SHP77 treated with DMSO at 0.1 percent for 48 hours (cell line): ENCODE measurements at places on chromosomes 6 and 20.

DNA sequence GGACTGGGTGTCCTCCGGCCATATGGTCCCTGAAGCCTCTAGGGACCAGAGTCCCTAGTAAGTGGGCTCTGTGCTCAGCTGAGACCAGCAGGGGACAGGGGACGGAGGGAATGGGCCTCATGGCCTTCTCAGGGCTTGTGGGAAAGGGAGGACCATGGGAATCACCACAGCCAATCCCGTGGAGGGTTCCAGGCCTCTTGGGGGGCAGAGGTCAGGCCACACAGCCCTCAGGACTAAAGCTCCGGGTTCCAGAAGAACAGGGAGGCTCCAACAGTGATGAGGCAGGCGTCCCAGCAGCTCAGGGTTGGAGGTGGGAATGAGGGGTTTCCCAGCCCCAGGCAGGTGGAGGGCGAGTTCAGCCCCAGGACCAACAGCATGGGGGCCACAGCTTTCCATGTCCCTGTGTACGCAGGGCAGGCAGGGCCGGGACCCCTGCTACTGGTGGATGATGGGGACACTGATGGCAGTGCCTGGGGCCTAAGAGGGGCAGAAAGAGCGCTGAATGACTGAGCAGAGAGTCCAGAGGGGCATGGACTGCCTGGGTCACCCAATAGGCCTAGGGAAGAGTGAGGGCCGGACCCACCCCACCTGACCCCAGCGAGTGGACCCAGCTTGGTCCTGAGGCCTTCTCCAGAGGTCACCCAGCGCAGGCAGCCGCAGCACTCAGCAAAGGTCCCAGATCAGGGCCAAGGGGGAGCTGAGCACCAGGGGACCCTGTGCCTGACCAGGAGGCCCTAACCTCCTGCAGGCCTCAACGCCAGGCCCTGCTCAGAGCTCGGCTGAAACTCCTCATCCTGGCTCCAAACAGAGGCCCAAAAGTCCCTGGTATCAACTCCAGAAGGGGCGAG, 8.8 kb downstream of the MYL9 start:
- DNase-seq = no peak

- no peak for DNase-seq
These were observed 63.8 kb downstream of the NPEPL1 start for GRCh38 chr20:58756450-58756775.

- DNase-seq = no peak
These were observed 12.0 kb downstream of the ZFP64 start for GRCh38 chr20:52179331-52180179.

GRCh38 chr20:24060851-24061590, 72.4 kb upstream of the GGTLC1 start:
- no peak for DNase-seq

GRCh38 chr20:46798430-46798829, 89.0 kb downstream of the SLC2A10 start:
- DNase-seq = no peak

GRCh38 chr6:48765352-48765961, 654.5 kb upstream of the PTCHD4 start:
- DNase-seq = peak; percentile 42

DNA sequence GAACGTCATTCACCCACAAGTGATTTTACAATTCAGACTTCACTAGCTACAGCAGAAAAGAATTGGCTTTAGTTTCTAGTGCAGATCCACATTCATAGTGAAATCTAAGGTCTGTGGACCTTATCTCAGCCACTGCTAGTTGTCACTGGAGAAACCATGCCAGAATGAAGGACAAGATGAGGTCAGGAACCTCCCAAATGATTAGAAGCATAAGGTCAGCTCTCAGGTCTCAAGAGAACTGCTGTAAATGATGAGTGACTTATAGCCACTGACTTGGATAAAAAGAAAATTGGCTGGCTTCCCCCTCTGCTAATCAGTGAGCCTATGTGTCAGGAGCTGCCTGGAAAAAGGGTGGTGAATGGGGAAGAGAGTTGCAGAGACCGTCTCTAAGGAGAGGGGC, 265.3 kb upstream of the BMP2 start:
- DNase-seq = no peak

DNA sequence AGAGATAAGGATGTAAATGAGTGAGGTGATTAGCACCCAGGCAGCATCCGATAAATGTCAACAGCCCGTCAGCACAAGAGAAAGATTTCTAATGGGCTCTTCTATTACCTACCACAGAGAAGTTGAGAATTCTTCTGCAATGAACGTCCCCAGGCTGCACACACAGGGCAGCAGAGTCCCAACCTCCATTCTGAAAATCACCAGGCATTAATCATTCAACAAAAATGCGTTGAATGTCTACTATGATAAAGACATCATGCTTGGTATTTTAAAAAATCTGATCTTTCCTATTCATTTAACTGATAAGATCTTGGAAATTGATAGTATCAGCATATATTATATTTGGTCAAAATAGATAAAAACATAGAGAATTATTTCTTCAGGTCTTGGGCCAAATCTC, 59.5 kb upstream of the VGLL2 start:
- no peak for DNase-seq

DNA sequence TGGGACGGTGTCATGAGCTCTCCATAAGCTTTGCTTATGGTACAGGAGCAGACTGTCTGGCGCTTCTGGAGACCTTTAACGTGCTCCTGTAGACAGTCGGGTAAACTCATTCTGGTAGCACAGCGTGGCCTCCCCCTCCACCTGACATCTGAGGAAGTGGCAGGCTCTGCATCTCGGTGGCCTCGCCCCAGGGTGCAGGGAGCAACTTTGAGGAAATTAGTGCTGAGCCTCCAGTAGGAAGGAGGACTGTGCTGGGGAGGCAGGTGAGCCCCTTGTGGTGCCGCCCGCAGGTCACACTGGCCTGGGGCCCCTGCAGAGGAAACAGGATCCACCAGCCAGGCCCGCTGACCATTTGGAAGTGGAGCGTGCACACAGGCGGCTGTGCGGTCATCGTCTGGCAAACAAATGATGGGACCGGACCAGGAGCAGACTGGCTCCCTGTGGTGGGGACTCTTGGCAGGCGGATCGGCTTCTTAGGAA, 57.9 kb downstream of the SYNJ2 start:
- no peak for DNase-seq

- DNase-seq = no peak
These were observed 318.5 kb downstream of the QKI start for GRCh38 chr6:163733061-163733460.

- no peak for DNase-seq
These were observed 74.2 kb downstream of the TOX2 start for GRCh38 chr20:43988867-43989266.

- DNase-seq = no peak
These were observed 18.7 kb downstream of the TUBB2B start for GRCh38 chr6:3208775-3209113.

DNA sequence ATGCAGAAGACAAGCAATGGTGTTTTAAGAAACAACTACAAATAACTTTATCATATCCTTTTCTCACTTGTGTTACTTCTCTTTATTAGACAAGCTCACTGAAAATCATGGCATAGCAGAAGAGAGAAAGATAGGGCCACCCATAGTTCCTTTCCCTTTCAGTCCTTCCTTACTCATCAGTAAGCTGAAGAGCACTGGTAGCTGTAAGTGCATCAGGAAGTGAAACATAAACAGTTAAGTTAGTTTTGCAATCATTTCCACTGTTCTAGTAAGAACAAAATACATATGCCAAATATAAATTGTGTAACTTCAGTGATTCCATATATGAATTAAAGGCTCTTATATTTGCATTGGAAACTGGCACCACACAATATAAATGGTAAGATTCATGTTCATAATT, 220.1 kb downstream of the HACE1 start:
- no peak for DNase-seq

- DNase-seq = no peak
These were observed 43.9 kb downstream of the TFEB start for GRCh38 chr6:41691426-41692079.

DNA sequence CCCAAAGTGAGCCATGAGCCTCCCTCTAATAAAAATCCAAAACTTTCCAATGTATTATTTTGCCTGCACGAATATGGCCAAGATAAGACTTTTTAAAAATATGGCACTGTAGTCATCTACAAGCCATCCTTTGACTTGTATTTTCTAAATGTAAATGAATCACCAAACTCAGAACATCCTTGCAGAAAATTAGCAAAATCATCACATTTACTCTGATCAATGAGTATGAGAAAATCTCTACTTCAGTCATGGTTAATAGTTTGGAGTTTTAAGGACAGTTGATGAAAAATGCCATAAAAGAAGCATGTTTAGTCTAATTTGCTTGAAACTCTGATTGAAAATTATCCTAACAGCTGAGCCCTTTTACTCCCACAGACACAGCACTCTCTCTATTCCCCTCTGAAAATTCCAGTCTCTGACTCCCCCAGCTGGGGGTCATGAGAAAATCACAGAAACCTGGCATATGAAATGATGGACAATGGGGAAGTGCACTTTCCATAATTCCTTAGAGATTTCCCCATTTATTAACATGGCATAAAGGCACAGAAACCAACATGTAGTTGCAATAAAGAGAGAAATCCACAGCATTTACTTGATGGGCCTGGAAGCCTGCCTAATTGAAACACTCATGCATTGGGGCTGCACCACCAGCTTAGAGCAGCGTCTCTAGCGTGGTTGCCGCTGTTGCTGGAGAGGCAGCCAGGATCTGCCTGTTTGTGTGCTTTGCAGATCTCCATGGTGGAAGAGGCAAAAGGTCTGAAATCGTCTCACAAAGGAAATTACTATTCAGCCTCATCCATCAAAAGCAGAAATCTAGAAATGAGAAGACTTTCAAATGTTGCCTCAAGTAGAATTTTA, 214.0 kb downstream of the WDR27 start:
- DNase-seq = no peak

- DNase-seq = no peak
These were observed 714 bp upstream of the RTEL1 start for GRCh38 chr20:63657260-63657936.

DNA sequence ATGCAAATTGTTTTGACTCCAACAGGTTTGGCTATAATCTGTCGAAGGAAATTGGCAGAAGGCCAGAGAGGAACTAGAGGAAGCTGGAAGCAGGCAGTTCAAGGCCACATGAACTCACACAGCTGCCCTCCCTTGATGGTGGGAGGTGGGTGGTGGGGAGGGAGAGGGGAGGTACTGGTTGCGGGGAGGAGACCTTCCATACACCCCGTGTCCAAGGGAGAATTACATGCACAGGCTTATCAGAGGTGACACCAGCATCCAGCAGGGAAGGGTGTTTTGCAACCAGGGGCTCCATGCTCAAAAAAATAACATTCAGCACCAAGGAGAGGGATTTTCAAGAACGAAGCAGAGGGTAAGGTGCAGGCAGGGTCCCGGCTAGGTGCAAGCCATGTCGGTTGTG, 9.1 kb downstream of the PRND start:
- DNase-seq = no peak

DNA sequence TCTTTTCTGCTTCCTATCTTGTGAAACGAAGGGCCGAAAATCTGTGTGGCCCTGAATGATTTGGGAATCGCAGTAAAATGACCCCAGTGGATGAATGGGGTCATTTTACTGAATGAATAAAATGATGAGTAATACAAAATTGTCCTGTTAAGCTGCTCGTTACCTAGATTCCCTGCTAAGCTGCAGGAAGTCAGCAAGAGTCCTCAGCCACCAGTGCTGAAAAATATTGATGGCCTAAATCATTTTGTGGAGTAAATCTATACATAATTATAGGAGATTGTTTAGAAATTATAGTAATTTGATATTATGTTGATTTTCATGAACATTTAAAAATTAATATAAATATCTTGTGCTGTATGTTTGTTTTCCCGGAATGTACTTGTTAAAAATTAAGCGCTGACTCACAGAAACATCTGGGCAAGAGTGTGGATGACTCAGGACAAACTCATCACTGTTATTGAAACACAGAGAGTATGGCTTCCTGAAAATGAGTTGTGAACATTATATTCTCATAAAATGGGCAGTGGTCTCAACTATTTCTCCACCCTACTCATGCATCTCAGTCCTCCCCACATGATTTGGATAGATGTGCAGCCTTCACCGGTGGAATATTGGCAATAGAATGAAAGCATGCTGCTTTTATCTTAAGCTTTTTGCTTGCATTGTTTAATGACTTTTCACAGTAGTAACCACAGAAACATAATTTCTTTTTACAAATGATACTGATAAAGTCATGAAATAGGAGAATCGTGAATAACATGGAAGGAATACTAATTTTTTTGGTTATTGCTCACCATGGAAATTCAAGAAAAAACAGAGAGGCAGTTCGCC, 36.2 kb upstream of the RGS17 start:
- no peak for DNase-seq

DNA sequence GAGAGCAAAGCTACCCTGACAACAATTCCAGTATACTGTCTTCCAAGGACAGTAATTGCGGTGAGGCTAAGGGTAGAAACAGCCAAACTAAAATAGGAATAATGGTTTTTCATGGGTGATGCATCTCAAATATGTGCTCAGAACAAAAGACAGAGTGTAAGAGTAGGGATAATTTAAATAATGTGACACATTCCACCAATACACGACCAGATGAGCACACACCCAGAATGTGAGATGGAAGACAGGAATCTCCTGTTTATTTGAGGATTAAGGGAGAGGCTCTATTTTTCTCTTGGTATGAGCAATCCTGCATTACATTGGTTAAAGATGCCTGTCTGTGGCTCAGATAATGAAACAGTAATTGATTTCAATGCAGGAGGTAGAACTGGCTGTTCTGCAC, 292.9 kb upstream of the ZFP64 start:
- DNase-seq = no peak

DNA sequence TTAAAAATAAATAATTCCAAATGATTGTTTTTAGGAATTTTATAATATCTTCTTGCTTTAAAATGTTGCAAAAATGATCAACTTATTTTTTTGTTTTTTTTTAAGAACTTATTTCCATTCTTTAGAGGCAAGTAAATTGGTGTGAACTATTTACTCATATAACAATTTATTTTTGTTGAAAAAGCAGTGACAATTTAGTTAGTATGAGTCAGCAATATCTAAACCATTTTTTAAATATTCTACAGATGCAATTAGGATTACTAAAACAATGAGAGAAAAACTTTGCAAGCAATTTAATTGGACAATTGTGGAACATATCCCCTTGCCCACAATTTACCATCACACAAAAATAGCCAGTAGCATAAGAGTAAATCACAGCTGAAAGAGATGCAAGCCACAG, 319.5 kb downstream of the MEI4 start:
- DNase-seq = no peak

GRCh38 chr6:151376440-151376839, 14.9 kb downstream of the ZBTB2 start:
- DNase-seq = no peak

- DNase-seq = no peak
These were observed 95.7 kb downstream of the FILIP1 start for GRCh38 chr6:75397656-75398465.
